Activated T-cell treated with anti-CD3 and anti-CD28 coated beads for 24 hours (primary cell): ENCODE measurements at places on chromosomes 7 and 10.

GRCh38 chr7:44145969-44146911, 5.1 kb upstream of the MYL7 start:
- DNase-seq = peak; percentile 41

GRCh38 chr10:114908896-114909295, 29.1 kb upstream of the TRUB1 start:
- no peak for DNase-seq

- DNase-seq = peak; percentile 27
Observed at GRCh38 chr7:105003275-105003674, 10.7 kb upstream of the KMT2E start.

GRCh38 chr7:130218806-130219620, 11.4 kb downstream of the SSMEM1 start:
- no peak for DNase-seq
